NCI-H774 (cell line): ENCODE measurements at places on chromosomes 5 and 9.

DNA sequence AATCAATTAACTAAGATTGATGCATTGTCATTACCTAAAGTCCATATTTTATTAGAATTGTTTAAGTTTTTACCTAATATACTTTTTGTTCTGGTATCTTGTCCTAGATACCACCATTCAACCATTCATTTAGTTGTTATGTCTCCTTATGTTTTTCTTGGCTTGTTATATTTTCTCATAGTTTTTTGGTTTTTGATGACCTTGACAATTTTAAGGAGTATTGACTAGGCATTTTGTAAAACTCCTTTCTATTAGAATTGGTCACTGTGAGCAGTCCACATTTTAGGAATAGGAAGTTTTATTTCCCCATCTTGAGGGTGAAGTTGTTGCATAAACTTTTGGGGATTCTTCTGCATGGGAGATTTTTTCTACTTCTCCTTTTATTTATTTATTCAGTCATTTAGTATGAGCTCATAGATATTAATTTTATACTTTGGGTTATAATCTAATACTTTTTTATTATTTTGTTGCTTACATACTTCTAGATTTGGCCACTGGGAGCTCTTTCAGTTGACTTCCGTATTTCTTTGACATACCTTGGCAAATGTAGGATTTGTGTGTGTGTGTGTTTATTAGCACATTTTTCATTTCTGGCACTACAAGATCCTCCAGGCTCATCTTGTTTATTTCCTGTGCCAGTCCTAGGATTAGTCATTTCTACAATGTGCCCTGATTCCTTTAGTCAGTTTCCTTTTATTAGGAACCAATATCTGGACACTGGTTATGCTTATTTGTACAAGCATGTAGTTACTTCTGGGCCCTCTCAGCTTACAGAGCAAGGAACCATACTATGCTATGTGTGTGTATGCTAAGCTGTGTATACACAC lies 134.9 kb upstream of the CDKN2B start:
- no peak for DNase-seq

DNA sequence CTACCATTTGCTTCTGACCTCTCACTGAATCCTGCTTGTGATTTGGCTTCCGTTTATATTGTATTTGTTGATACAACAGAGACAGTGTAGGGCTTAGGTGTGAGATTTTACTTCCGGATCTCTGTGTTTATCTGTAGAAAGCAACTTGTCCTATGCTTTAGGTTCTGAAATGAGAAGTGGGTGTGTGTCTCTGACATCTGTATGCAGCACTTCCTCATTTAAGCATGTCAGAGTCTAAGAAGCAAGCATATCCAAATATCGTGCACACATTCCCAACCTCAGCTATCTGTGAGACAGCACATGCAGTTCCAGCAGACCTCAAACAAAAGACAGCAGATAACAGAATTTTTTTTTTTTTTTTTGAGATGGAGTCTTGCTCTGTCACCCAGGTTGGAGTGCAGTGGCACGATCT lies 16.3 kb downstream of the KLF9 start:
- no peak for DNase-seq

DNA sequence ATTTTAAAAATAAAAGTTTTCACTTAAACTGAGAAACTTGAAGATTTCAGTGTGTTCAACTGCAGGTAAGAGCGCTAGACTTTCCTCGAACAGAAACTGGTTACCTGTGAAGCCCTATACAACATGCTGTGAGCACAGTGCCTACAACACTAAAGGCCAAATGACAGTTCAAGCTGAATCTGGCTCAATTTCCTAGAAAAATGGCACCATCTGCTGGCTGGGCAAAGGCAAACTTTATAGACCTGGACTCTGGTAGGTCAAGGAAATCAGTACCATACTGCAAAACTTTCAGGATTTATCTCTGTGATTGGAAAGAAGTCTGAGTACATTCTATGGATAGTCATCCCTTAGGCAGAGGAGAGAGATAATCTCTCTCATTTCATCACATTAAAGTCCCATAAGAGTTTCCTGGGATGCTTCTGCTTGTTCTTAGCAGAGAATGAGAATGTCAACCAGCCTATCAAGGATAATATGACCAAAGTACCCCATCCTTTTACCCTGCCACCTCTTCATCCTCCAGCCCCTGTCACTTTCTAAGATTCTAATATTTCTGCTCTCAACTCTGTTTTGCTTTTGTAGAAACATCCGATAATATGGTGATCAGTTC lies 31.8 kb upstream of the FOXB2 start:
- peak; percentile 47 for DNase-seq

GRCh38 chr5:17220469-17220868 lies 3.0 kb downstream of the BASP1 start:
- no peak for DNase-seq

GRCh38 chr5:624118-624950 lies 12.2 kb downstream of the CEP72 start:
- no peak for DNase-seq

DNA sequence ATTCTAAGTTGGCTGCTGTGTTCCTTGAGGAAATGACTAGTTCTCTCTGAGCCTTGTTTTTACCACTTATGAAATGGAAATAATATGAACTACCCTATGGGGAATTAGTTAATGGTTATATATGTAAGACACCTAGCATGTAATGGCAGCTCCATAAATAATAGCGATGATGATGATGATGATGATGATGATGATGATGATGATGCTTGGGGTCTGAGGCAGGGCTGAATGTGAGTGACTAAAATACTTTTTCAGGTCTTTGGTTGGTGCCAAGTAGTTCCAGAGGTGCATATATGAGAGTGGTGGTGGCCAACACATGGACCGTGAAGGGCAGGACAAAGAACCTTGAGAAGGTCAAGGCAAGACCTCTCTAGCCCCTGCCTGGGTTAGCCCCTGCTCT lies 123.3 kb upstream of the PANK3 start:
- DNase-seq = no peak

GRCh38 chr9:124940521-124940893 lies 376 bp downstream of the GOLGA1 start:
- peak; percentile 68 for DNase-seq

DNA sequence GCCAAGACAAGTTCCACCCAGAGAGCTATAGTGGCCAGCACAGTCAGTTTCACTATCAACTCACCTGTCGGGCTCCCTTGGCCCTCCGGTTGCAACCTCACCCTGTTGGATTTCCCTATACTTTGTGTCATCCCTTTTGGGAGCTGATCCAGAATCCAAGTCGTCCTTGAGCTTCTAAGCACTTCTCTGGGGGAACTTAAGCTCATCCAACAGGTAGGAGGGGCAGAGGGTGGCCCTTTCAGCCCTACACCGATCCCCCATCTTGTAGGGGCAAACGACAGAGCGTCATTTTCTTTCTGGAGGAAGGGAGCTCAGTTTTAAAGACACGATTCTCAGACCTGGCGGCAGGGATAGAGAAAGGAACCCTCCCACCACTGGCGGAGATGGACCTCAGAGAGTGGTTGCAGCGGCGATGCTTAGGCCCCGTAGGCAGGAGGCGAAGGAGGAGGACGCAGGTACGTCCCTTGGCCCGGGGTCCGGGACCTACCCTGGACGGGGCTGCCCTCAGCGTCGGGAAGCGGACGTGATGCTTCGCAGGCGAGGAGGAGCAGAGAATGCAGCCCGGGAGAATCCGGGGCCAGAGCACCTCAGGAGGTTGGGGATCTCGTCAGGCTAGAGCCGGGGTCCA lies 519 bp downstream of the ZER1 start:
- no peak for DNase-seq

DNA sequence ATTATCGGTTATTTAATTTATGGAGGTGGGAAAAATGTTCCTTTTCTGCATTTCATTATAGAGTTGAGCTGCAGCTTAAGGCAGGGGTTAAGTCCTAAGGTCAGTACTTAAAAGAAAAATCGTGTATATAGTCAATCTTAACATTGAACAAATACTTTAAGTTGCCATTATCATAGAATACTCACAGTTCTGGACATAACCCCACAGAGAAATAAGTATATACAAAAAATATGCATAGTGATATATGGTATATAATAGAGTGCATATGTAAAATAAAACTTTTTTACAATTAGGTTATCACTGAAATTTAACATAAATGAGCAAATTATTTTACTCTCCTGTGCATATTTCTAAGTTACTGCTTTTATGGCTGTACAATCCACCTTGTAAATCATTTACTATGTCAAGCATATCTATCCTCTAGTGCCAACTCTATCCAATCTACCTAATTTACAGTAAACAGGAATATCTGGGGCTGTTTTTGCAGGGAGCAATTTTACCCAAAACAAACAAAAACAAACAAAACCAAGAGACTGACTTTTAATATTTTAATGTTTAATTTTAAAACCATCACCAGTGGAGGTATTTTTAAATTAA lies 28.8 kb downstream of the TTC39B start:
- no peak for DNase-seq

GRCh38 chr5:147169901-147170300 lies 64.9 kb upstream of the STK32A start:
- DNase-seq = no peak

DNA sequence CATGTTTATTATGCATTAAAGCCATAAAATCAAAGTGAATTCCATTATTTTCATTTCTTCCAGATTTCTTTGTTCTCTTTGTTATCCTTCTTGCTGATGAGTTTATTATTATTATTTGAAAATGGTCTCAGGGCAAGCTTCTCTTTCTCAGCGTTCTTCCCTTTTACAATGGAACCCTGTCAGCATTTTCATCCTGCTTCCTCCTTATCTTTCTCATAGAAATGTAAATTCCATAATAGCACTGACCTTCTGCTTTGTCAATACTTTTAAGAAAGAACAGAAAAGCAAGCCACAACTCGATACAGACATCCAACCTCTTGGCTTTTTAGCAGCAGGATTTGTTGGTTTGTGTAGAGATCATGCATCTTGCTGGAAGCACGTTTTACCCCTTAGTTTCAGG lies 114.0 kb upstream of the BASP1 start:
- DNase-seq = no peak
